ENCODE measurements at places on chromosomes 3 and 15. TPM values are rescaled to one million over a fixed set of nuclear protein-coding genes. Genes with fewer than 3 reads are reported as not detected.
A peak's percentile ranks its signal among the peaks of the same experiment; 100 is the strongest.

Gene SCN5A
- 0.54 TPM for total RNA-seq

Gene CA12
- total RNA-seq = 0.68 TPM

GRCh38 chr3:180548050-180548449, 53.9 kb upstream of the TTC14 start:
- DNase-seq = no peak
- no peak overlapping the region for H3K27ac ChIP-seq
- H3K4me1 ChIP-seq = no peaks in the 10 kb centered on the region
- H3K27me3 ChIP-seq = no peaks in the 10 kb centered on the region
- no peak overlapping the region for H3K4me3 ChIP-seq

GRCh38 chr3:144692488-144692887, 720.9 kb downstream of the DIPK2A start:
- H3K4me1 ChIP-seq = peaks cover 5% of the 10 kb centered on the region
- no peak overlapping the region for H3K4me3 ChIP-seq
- DNase-seq = peak; percentile 9
- H3K27me3 ChIP-seq = no peaks in the 10 kb centered on the region
- no peak overlapping the region for H3K27ac ChIP-seq
- no peaks in the 10 kb centered on the region for H3K36me3 ChIP-seq

DNA sequence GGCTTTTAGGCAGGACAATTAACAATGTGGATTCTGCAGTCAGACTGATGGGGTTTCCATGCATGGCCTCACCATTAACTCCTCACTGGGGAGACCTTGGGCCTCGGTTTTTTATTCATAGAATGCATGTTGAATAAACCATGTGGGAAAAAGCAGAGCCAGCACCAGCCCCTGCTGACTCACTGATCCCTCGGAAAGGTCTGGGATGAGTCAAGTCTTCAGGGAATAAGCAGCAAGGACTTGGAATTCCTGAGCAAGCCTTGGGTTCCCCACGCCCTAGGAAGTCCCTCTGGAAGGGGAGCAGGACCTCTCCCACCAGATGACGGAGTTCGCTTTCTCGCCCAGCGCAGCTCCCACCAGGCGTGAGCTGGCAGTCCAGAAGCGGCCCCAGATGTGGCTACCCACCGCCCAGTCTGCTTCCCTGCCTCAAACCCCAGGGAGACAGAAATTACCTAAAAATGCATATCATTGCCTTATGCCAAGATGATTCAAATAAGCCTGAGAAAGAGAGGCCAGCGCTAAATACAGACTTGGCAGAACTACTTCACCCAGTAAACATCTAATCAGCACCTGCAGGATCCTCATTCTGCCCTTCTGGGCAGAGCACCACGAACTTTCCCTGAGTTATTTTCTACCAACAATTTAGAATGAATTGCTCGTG, 45.4 kb downstream of the BTD start:
- no peaks in the 10 kb centered on the region for H3K27me3 ChIP-seq
- no peak overlapping the region for H3K4me3 ChIP-seq
- H3K4me1 ChIP-seq = peaks cover 15% of the 10 kb centered on the region

DNA sequence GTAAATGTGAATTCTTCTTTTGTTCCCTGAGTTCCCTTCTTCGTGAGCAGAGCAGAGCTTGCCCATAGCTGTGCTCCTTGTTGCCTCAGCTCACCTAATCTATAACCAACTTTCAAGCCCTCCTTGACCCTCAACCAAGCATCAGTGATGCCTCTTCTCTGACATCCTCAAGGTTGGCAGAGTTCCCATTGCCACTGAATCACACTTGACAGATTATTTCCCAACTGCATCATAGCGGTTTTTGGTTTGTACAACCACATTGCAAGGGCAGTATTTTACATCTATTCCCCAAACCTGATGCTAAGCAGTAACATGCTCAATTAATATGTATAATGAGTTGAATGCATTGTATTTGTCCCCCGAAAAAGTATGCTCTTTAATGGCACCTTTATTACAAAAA, 133.0 kb upstream of the SNTN start:
- peaks cover 9% of the 10 kb centered on the region for H3K4me1 ChIP-seq
- H3K27me3 ChIP-seq = no peaks in the 10 kb centered on the region
- H3K4me3 ChIP-seq = no peak overlapping the region
- peak; percentile 14 for DNase-seq

GRCh38 chr15:58457466-58457965, 25.7 kb downstream of the LIPC start:
- H3K4me1 ChIP-seq = no peaks in the 10 kb centered on the region
- no peak overlapping the region for H3K27ac ChIP-seq
- no peaks in the 10 kb centered on the region for H3K36me3 ChIP-seq
- no peak overlapping the region for H3K4me3 ChIP-seq
- DNase-seq = no peak
- no peaks in the 10 kb centered on the region for H3K27me3 ChIP-seq

GRCh38 chr3:33833408-33834095, 35.1 kb downstream of the PDCD6IP start:
- H3K4me1 ChIP-seq = no peaks in the 10 kb centered on the region
- peaks cover 21% of the 10 kb centered on the region for H3K36me3 ChIP-seq
- no peak overlapping the region for H3K4me3 ChIP-seq
- H3K27me3 ChIP-seq = no peaks in the 10 kb centered on the region
- H3K27ac ChIP-seq = no peak overlapping the region

- peak overlapping the region; percentile 70 for H3K27ac ChIP-seq
- peak; percentile 64 for DNase-seq
- peaks cover 51% of the 10 kb centered on the region for H3K4me1 ChIP-seq
These were observed 19.0 kb downstream of the SEMA6D start for GRCh38 chr15:47736143-47736786.

All from A673 (cell line).